ENCODE measurements at places on chromosomes 2 and 18.

- no peak for DNase-seq
These were observed 665.0 kb upstream of the FANCL start for GRCh38 chr2:58906081-58906645.

- DNase-seq, result no peak
These were observed 401.9 kb downstream of the HRH4 start for GRCh38 chr18:24862201-24862816.

DNA sequence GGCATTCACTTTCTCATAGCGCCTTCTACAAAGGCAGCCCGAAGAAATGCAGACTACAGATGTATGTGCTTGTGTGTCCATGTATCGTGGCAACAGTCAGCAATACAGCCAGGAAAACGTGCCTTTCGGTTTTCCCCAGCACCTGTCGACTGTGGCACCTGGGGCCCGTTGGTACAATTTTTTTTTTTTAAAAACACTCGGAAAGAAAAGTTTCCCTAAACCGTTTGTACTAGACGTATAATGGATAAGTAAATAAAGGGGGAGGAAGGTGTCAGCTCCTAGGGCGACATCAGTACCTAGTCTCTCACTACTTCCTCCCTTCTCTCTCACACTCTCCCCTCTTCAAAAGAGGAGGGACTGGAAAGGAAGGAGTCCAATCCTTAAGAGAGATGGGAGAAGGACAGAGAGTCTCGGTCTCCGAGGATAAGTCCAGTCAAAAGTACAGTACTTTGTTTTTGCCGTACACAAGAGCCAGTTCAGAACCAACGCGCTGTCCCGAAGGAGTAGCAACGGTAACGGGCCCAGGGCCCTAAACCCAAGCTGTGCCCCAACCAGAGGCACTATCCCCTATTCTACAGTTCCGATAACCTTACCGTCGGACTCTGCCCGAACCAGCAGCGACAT is 759 bp downstream of the PPP4R3B start:
- peak; percentile 15 for DNase-seq

DNA sequence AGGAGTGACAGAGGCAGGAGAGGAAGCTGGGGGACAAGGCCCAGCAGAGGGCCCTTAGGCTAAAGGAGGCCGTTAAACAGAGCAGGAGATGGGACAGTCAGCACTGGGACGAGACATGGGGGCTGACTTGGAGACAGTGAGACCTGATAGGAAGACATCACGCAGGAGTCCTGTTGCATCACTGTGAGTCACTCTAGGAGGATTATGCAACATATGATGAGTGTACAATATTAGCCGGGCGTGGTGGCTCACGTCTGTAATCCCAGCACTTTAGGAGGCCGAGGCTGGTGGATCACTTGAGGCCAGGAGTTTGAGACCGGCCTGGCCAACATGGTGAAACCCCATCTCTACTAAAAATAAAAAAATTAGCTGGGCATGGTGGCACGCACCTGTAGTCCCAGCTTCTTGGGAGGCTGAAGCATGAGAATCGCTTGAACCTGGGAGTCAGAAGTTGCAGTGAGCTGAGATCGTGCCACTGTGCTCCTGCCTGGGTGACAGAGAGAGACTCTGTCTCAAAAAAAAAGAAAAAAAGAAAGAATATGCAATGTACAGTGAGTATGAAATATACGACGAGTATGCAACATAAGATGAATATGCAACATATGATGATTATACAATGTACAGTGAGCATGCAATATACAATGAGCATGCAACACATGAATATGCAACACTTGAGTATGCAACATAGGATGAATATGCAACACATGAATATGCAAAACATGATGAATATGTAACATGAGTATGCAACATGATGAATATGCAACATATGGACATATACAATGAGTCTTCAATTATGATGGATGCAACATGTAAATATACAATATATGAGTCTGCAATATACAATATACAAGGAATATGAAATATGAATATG is 83.3 kb upstream of the ID2 start:
- DNase-seq, result no peak

- no peak for DNase-seq
These were observed 8.2 kb downstream of the LCLAT1 start for GRCh38 chr2:30455114-30455738.

GRCh38 chr18:25247725-25248124 is 104.2 kb downstream of the ZNF521 start:
- no peak for DNase-seq

- DNase-seq, result no peak
These were observed 119.6 kb upstream of the PTPRM start for GRCh38 chr18:7447318-7448028.

DNA sequence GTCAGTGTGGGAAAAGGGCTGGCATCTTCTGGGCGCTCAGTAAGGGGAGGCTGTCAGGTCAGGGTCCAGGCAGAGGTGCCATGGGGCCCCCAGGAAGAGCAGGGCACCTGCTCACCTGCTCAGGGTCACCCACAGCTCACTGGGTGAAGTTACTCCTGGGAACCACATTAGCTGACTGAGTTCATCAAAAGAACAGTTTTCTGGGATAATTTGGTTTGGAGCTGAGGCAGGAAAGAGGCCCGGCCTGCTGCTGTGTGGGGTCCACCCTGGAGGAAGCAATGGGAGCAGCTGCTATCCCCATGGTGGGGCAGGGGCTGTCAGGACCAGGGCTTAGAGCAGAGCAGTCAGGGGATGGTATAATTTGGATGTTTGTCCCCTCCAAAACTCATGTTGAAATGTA is 97.2 kb upstream of the GPC1 start:
- DNase-seq, result no peak

DNA sequence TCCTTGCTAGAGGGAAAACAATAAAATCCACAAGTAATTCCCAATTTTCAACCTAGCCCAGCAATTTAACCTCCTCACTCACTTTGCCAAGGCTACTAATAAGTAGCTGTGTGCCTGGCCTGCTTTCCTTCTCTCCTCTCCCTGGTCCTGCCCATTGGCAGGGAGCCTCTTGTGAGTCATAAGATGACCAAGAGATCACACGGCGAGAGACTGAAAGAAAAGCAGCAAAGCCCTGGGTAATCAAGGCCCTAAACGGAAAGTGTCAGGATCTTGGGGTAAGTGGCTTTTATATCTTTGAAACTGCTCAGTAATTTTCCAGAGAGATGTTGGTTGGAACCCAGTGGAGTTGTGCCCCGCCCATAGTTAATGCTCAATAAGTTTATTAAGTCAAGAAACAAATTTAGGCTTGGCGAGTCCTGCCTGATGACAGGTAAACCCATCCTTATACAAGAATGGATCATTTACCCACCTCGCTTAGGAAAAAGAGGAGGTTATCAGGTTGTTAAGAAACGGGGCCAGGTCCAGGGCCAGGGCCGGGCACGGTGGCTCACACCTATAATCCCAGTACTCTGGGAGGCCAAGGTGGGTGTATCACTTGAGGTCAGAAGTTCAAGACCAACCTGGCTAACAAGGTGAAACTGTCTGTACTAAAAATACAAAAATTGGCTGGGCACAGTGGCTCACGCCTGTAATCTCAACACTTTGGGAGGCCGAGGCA is 10.0 kb upstream of the ADAM17 start:
- no peak for DNase-seq

DNA sequence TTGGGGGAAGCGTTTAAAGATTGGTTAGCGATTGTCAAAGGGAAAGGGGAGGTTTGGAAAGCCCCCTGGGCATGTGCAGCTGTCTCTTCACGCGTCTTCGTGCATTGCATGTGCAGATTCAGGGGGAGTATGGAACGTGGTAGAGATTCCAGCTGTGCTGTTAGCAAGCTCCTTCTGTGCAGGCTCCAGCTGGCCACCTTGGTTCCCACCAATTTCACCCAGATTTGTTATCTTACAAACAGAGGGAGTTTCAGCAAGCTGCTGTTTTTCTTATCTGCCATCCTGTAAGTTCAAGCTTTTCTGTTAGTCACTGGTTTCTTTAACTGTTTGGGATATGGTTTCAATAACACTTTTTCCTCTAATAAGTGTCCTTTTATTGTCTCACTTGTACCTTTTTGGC is 30.4 kb downstream of the FARP2 start:
- no peak for DNase-seq

DNA sequence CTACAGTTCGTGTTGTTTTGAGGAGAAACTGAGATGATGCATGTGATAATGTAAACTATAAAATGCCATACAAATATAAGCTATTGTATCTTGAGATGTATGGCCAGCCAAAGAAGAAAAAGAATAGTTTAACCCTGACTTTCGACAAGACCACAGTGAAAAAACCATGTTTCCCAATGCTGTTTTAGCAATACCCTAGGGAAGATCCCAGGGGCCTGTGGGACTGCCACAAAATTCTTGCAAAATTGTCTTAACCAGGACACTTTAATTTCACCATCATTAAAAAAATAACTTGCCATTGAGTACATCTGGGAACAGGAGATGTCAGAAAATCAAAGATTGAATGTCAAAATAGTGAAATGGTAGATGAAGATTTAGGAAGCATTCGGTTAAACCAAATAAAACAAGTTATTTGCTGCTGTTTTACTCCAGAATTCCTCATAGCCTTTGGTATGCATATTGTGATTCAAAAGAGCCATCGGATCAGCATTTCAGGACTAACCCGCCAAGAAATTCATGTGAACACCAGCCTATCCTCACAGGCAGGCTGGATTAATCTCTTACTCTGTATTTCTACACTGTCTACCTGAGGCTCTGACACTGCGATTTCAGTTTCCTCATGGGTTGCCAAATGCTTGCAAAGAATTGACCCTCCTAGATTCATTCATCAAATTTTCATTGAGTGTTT is 49.0 kb upstream of the SP3 start:
- no peak for DNase-seq

- DNase-seq, result no peak
These were observed 280.9 kb downstream of the GULP1 start for GRCh38 chr2:188572592-188572991.

DNA sequence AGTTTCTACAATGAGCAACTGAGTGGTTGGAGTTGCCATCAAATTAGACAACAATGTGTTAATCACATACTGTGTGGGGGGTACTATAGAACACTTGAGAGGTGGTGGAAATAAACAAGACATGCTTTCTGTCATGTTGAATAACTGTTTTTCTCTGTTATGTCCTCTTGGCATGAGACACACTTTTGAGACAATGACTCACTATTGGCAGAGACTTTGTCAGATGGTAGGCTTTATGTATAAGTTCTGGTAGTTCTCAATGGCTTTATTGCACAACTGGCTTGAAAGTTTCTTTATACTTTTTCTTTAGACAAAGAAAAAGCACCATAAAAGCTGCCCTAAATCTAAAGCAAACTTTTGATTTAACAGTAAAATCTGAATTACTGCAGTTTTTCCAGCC is 578.7 kb downstream of the ADCYAP1 start:
- no peak for DNase-seq

DNA sequence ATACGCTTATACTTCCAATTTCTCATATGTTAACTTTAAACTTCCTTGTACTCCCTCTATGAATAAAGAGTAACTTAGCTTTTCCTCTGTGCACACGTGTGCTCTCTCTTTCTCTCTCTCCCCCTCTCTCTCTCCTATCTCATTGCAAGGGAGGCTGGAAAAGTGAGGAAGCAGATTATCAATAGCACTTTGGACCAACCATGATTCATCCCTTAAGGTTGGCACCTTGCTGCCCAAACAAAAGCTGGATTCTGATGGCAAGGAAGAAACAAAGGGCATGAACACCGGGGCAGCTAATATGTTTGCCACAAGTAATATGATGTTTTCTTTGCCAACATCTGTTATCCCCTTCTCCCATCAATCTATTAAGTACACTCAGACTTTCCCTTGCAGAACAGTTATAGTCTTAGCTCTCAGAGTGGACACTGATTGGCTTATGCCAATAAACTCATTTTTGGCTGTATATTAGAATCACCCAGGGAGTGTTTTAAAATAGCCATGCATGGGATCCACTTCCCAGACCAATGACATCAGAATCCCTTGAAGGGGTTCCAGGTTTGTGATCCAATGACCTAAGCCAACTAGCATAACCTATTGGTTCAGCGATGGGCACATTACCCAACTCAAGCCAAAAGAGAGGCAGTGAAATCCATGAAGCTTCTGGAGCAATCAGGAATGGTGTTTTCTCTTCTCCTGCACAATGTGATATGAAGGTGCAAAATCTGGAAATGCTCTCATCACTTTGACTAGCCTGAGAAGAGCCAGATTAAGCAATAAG is 60.3 kb downstream of the MREG start:
- DNase-seq, result no peak

DNA sequence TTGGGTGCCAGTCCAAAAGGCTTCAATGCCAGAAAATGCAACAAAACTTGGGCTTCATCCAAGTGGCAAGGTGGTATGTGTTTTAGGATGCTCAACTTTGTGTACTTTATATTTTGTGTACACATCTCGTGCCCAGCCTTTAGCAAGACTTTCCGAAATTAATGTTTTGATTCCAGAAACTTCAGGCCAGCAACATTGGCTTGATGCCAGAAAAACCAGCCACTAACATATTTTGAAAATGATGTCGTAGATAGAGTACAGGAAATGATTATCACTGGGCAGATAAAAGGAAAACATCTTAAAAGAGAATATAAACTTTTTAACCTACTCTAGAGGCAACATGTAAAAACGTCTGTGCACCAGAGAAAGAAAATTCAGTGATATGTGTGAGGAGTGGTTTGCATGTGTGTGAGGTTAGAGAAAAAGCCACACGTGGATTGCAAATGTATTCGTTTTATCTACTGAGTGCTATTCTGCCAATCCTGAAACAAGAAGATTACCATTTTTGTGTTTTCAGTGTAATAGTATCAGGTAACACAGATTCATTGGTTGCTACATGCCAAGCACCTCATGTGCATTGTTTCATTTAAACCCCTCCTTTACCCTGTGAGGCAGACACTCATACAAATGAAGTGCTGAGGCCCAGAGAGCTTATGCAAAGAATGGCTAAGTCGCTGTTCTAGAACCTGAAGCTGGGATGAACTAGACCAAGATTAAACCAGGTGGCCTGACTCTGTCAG is 264.8 kb downstream of the C1D start:
- no peak for DNase-seq

DNA sequence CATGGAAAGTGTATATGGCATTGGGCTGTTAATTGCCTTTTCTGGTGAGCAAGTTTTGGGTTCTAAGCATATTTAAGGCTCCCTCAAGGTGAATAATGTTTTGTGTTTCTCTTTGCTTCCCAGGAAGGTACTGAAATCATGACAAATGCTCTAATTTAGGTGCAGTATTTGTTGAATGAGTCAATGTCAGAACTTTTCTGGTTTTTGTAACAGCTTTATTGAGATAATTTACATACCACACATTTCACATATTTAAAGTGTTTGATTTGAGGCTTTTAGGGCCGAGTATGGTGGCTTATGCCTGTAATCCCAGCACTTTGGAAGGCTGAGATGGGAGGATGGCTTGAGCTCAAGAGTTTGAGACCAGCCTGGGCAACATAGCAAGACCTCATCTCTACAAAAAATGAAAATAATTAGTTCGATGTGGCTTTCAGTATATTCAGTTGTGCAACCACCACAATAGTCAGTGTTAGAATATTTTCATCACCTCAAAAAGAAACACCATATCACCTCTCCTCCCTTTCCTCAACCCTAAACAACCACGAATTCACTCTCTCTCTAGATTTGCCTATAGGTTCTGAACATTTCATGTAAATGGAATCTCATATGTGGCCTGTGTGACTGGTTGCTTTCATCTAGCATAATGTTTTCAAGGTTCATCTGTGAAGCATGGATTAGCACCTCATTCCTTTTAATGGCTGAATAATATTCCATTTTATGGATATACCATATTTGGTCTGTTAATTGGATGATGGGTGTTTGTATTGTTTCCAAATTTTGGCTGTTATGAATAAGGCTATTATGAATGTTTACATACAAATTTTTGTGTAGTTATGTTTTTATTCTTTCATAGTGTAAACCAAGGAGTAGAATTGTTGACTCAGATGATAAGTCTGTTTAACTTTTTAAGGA is 54.9 kb downstream of the MGAT5 start:
- DNase-seq, result no peak

- DNase-seq, result no peak
These were observed 117.6 kb upstream of the TTN start for GRCh38 chr2:178924817-178925216.

- no peak for DNase-seq
These were observed 152.7 kb downstream of the MBP start for GRCh38 chr18:76979906-76980305.
